ENCODE measurements at places on chromosomes 5 and 9. TPM values are rescaled to one million over a fixed set of nuclear protein-coding genes. Genes with fewer than 3 reads are reported as not detected.

DNA sequence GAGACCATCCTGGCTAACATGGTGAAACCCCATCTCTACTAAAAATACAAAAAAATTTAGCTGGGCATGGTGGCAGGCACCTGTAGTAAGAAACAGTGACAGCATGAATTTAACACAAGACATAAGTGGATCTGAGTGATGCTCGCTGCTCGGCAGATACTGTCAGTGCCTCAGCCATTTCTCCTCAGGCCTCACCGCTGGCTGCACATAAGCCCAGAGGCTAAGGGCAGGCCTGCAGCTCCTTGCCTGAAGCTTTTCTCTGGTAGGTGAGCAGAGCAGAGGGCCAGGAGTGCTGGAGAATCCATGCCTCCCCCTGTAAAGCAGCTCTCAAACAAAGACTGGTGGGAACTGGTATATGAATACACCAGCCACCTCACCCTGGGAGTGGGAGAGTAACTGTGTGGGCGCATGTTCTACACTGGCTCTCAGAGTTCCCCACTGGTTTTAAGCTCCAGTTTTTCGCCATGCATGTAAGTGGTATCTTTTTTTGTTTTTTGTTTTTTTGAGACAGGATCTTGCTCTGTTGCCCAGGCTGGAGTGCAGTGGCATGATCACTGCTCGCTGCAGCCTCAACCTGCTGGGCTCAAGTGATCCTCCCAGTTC lies 10.3 kb upstream of the CD72 start:
- no peak for DNase-seq

The CDC20B gene
- not detected for total RNA-seq

GRCh38 chr5:53956632-53957031 lies 353.7 kb downstream of the ARL15 start:
- no peak for DNase-seq

The GPR21 gene
- total RNA-seq: not detected

GRCh38 chr5:38555354-38556087 lies 925 bp downstream of the LIFR start:
- DNase-seq: peak; percentile 21

The GABRA1 gene
- total RNA-seq: not detected

All from Caki2 (cell line).